ENCODE measurements at places on chromosomes 2 and 18.

DNA sequence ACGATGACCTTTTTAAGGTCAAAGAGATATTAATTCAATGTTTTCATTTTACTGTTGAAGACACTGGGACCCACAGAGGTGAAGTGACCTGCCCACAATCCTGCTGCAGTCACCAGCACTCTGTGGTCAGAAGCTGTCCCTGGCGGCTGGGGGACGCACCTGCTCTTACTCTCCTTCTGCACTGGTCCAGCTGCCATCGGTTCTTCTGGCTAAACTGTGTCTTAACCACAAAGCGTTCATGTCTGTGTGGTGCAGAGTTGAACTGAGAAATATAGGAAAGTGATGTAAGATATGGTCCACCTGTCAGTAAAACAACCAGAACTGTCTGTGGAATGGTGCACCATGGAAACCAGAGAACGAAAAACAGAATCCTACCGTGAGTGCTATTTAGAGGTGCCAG is 44.9 kb upstream of the SMIM21 start:
- DNase-seq = no peak

- DNase-seq = no peak
These were observed 768.2 kb upstream of the VRK2 start for GRCh38 chr2:57278451-57278850.

DNA sequence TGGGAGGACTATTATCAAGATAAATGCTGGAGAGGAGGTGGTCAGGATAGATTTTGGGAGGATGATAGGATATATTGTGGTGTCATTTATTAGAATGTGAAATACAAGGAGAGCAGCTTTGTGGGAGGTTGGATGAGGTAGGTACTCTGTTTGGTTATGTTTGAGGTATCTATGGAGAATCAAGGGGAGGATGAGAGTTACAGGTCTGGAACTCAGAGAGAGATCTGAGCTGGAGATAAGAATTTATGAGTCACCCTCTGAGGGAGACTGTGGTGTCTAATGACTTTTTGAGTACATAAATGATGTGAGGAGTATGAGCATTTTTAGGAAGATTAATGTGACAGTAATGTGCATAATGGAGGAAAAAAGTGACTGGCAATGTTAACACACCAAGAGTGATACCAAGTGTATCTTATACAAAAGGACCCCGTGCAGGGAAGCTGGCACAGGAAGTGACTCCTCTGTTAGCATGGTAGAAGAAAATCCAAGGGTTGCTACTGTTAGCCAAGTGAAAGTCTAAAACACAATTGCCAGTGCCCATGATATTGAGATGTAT is 48.2 kb downstream of the CRIM1 start:
- peak; percentile 93 for DNase-seq

DNA sequence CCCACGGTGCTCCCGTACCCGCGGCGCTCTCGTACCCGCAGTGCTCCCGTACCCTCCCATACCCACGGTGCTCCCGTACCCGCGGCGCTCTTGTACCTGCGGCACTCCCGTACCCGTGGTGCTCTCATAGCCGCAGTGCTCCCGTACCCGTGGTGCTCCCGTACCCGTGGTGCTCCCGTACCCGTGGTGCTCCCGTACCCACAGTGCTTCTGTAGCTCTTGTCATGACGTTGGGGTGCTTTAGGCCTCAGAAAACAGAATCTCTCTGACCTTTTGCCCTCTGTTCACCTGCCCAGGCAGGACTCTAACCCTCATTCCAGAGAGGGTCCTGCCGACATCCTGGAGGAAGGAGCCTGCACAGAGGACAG is 35.3 kb downstream of the SLC66A2 start:
- no peak for DNase-seq

DNA sequence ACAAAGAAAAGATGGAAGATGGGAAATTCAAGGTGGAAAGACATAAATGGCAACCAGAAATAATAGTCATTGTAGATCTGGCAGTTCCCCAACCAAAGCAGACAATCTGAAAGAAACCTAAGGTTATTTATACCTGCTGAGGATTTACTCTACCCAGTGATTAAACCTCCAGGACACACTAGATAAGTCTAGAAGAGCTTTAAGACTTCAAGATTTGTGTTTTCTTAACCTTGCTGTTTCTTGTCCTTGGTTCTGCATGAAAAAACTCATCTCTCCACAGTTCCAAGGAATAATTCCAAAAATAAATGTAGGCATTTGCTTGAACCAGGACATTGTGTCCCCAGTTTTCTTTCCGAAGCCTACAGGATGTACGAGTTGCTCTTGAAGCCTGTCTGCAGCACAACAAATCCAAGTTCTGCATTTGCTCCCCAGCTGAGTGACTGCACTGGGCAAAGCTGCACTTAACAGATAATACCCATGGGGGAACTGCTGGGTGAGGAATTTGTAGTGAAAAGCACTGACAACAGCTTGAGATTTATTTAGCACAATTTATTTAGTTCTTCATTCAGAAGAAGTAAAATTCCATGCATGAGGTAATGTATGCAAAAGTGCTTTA is 19.8 kb downstream of the DTNA start:
- no peak for DNase-seq

- DNase-seq = no peak
These were observed 46.0 kb upstream of the FAM136A start for GRCh38 chr2:70347831-70348230.

- DNase-seq = no peak
These were observed 307.7 kb downstream of the STK39 start for GRCh38 chr2:167939514-167940345.

DNA sequence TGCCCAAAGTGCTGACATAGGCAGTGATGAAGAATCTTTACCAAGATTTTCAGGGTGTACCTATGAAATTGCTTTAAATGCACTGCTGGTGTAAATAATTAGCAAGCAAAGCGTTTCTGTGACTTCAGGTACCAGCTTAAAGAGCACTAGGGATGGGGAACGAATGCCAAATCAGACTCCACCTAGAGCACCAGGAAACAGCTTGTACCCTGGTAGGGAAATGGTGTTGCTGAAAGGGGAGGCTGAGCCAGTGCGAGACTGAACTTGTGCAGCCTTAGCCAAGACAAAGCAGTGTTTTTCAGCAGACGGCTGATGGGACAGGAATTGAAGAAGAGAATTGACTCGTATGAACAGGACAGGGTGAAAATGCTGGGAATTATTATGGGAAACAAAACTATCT is 65.6 kb downstream of the TWSG1 start:
- DNase-seq = no peak

- DNase-seq = no peak
These were observed 1031.8 kb upstream of the ZEB2 start for GRCh38 chr2:145551686-145552085.

- no peak for DNase-seq
These were observed 13.6 kb downstream of the MRO start for GRCh38 chr18:50806208-50806616.

DNA sequence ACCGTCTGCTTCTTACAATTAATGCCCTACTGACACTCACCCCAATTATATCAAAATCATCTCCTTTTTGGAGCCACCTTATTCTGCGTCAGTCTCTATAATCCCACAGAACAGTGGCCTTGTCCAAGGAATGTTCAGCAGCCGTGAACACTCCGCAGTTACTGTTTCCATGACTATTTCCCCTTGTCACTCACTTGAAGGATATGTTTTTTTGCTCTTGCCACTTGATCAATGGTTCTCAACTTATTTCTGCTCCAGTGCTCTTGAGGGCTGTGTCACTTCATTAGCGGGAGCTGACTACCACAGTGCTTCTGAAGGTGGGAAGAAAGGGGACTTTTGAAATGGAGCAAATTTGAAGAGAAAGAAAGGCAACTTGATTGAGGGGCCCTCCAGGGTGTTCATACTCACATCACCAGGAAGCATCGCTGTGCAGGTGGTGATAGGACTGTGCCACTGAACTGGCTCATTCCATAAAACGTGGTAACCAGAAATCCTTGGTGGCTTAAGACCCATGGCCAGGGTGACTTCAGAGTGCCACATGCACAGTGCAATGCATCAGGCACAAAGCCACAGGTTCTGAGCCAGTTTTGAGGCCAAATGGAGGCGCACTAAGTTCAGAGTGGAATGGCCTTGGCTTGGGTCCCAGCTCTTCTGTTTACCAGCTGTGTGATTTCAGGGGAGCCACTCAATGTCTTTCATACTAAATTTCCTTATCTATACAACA is 320.6 kb upstream of the RAB12 start:
- DNase-seq = no peak

DNA sequence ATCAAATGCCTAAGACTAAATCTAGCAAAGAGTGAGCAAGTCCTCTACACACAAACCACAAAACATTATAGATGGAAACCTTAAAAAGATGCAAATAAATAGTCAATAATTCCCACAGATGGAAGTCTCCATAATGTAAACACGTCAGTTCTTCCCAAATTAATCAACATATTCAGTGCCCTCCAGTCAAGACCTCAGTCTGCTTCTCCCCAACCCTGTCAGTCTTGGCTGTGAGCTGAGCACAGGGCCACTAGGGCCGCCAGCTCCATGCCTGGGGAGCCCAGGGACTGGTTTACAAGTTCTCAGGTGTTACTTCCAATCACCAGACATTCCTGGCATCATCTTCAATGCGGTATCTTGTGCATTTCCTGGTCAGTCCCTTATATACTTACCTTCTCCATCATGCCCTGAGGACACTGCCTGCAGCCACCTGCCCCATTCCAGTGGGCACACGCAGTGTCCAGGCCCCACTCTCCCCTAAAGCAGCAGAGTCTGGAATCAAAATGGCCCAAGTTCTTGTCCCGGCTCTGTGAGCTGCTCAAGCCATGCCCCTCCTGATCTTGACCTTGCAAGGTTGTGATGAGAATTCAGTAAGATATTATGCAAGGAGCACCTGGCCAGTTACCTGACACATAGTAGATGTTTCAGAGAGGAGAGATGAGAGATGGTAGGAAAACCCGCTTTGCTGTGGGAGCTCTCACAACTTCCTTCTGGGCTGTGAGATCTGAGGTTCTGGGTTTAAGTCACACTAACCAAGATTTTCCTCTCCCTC is 207.9 kb upstream of the RAB6C start:
- DNase-seq = no peak

- no peak for DNase-seq
These were observed 30.0 kb upstream of the BARD1 start for GRCh38 chr2:214839464-214839863.

GRCh38 chr2:216033403-216033802 is 20.1 kb upstream of the MREG start:
- no peak for DNase-seq

DNA sequence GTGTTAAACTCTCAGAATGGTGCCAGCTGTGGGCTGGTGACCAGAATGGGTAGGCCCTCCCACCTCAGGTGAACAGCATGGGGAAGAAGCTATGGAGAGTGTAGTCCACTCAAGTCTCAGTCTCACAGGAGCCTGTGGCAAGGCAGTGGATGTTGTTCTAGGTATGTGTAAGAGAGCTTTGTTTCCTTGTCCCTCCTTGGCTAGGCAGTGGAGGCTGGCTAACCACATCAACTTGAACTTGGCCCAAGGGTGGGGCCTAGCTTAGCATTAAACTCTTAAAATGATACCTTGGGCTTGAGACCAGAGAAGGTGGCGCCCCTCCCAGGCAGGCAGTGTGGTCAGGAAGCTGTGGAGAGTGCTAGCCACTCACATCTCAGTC is 53.2 kb upstream of the SLC4A10 start:
- no peak for DNase-seq

DNA sequence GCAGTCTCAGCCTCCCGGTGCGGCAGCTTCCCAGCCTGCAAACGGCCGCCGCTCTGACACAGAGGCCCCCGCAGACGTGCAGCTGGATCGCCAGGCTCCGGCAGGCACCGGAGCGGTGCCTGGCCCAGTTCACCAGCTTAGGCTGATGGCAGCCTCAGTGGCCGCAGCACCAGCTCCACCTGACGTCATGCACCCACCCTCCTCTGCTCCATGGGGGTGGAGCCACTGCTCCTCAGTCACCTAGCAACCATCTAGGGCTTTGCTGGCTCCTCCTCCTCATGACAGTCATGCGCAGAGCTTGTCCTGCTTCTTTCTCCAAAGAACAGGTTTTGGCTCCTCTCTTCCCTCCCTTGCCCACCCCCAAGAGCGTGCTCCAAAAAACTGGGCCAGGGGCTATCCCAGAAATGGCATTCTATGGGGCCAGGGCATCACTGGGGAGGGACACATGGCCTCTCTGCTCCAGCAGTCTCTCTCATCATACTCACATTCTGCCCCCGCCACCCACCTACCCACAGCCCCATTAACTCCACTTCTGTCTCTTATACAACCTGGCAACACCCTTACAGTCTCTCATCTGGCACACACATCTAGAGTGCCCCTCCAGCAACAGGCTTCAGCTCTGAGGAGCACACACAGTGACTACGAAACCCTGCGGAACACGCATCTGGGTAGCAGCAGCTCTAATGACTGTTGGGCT is 5.5 kb downstream of the DCTN1 start:
- peak; percentile 75 for DNase-seq

- no peak for DNase-seq
These were observed 308.6 kb downstream of the PIEZO2 start for GRCh38 chr18:10840743-10841142.

GRCh38 chr2:173572848-173573247 is 218.2 kb downstream of the CDCA7 start:
- DNase-seq = no peak

DNA sequence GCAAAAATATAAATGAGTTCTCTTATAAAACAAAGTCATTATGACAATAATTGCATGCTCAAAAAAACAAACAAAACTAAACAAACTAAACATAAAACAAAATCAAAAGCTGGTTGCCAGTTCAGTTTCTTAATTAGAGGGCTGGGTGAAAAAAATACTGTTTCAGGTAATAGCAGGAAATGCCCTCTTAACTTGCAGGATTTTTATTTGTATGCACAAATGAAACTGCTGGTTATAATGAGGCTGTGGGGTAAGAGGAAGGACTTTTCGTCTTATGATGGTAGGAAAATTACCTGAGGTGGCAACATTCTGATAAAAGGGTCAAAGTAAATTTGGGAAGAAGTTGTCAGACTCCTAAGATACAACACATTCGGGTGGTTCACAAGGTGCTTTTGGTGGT is 21.5 kb upstream of the CDKL4 start:
- no peak for DNase-seq

- no peak for DNase-seq
These were observed 17.0 kb upstream of the MPP4 start for GRCh38 chr2:201715459-201715858.

GRCh38 chr2:109201465-109202327 is 72.7 kb downstream of the SH3RF3 start:
- no peak for DNase-seq

DNA sequence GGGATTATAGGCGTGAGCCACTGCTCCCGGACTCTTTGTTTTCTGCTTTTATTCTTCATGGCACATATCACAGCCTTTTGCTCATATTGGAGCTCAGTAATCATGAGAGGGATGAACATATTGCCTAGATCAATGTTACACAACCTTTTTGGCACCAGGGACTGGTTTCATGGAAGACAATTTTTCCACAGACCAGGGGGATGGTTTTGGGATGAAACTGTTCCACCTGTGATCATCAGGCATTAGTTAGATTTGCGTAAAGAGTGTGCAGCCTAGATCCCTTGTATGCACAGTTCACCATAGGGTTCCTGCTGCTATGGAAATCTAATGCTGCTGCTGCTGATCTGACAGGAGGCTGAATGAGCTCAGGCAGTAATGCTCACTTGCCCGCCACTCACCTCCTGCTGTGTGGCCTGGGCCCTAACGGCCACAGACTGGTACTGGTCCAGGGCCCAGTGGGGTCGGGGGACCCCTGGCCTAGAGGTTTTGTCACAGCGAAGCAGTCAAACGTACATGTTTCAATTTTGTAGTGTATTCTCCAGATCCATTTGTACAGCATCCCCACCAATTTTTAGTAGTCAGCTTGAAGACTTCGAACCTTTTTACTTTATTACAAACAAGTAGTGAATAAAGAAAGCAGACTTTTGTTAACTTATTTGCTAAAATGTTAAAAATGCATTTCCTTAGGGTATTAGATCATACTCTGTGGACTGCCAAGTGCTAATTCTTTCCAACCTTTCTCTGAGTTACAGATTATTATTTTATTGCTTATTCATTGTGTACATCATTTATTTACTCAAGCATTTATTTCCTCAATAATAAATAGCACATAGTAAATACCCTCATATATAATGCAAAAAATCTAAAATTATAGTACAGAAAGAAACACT is 6.2 kb downstream of the DAW1 start:
- DNase-seq = no peak

Data from astrocyte (in vitro differentiated cells and primary cell).